Osteocyte (in vitro differentiated cells): ENCODE measurements at places on chromosomes 4 and X. TPM values are rescaled to one million over a fixed set of nuclear protein-coding genes. Genes with fewer than 3 reads are reported as not detected.

The CXCL6 gene
- total RNA-seq: 35.3 and 37.6 TPM in 2 replicates

The HSFX3 gene
- total RNA-seq: not detected in 2 replicates

The CENPVL1 gene
- total RNA-seq: not detected in 2 replicates

The AR gene
- total RNA-seq: 10.2 and 10.4 TPM in 2 replicates

The CSAG3 gene
- not detected in 2 replicates for total RNA-seq

The ASIC5 gene
- not detected in 2 replicates for total RNA-seq

The SPANXA2 gene
- not detected in 2 replicates for total RNA-seq

GRCh38 chr4:152778656-152779512 is 646 bp downstream of the TIGD4 start:
- DNase-seq: no peak
- peak overlapping the region; percentile 99 for H3K4me3 ChIP-seq
- H3K27ac ChIP-seq: peak overlapping the region; percentile 100
- peaks cover 29% of the 10 kb centered on the region for H3K4me1 ChIP-seq

- H3K27me3 ChIP-seq: no peaks in the 10 kb centered on the region
- peak overlapping the region; percentile 11 for H3K27ac ChIP-seq
- H3K4me3 ChIP-seq: no peak overlapping the region
- no peak for DNase-seq
- peaks cover 27% of the 10 kb centered on the region for H3K4me1 ChIP-seq
Observed at GRCh38 chr4:138540056-138540800, 298.1 kb upstream of the SLC7A11 start.

- no peak for DNase-seq
- no peaks in the 10 kb centered on the region for H3K4me1 ChIP-seq
Observed at GRCh38 chrX:56932653-56933339, 62.5 kb downstream of the SPIN3 start.

DNA sequence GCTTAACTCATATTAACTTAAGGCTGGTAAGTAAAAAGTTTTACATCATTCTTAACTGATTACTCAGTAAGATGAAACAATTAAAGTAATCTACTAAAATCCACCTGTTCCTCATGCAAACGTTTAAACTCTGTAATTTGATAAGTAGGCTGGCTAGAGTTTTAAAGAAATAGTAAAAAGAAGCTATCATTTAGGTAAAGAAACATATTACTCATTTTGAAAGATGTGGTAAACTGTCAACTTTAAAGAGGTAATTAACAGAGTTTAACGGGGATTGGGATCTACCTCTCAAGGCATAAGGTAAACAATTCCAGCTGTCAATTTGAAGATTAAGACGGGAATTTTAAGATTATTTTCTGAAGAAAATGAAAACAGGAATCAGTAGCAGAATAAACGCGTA is 9.8 kb downstream of the GNPDA2 start:
- no peaks in the 10 kb centered on the region for H3K4me1 ChIP-seq
- no peak overlapping the region for H3K4me3 ChIP-seq
- no peaks in the 10 kb centered on the region for H3K27me3 ChIP-seq
- no peak overlapping the region for H3K27ac ChIP-seq
- H3K36me3 ChIP-seq: peaks cover 13% of the 10 kb centered on the region

- no peak overlapping the region for H3K27ac ChIP-seq
- H3K36me3 ChIP-seq: no peaks in the 10 kb centered on the region
- H3K4me3 ChIP-seq: no peak overlapping the region
- H3K27me3 ChIP-seq: no peaks in the 10 kb centered on the region
- H3K4me1 ChIP-seq: peaks cover 42% of the 10 kb centered on the region
Observed at GRCh38 chrX:98607739-98608138, 1724.0 kb downstream of the RPA4 start.

DNA sequence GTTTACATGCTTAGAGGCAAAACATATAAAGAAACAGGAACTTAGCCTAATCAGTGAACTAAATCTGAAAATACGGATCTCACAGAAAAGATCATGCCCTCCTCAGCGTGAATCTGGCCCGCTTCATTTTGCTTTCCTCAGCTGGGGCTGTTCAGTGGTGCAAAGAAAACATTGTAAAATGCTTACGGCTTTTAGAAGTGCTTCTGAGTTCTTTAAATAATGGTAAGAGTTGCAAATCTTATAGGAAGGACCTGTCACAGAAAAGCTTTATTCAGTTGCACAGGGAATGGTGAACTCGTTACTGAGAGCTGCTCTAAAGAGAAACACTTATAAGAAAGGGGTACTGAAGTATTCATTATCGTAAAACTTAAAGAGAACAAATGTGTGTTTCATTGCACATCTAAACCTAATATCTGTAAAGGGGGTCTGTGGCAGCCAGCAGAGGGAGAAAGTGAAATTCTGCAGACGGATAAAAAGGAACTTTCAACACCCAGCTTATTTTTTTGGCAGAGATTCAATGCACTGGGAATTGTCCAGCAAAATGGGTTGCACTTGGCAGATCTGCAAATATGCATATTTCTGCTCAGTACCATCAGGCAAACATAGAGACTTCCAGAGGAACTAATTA is 139.2 kb upstream of the ANK2 start:
- peaks cover 14% of the 10 kb centered on the region for H3K4me1 ChIP-seq
- no peaks in the 10 kb centered on the region for H3K27me3 ChIP-seq
- no peak for DNase-seq
- H3K4me3 ChIP-seq: peak overlapping the region; percentile 60
- peak overlapping the region; percentile 16 for H3K27ac ChIP-seq

- no peak for DNase-seq
- H3K4me3 ChIP-seq: no peak overlapping the region
- no peaks in the 10 kb centered on the region for H3K36me3 ChIP-seq
- H3K4me1 ChIP-seq: no peaks in the 10 kb centered on the region
- H3K27ac ChIP-seq: no peak overlapping the region
- H3K27me3 ChIP-seq: no peaks in the 10 kb centered on the region
Observed at GRCh38 chrX:65821721-65822496, 154.5 kb downstream of the MSN start.

GRCh38 chrX:2550328-2551020 is 49.7 kb upstream of the DHRSX start:
- peak overlapping the region; percentile 23 for H3K27ac ChIP-seq
- peaks cover 53% of the 10 kb centered on the region for H3K4me1 ChIP-seq
- peaks cover 3% of the 10 kb centered on the region for H3K36me3 ChIP-seq

- no peak overlapping the region for H3K4me3 ChIP-seq
- no peak overlapping the region for H3K27ac ChIP-seq
- peaks cover 72% of the 10 kb centered on the region for H3K36me3 ChIP-seq
- no peaks in the 10 kb centered on the region for H3K27me3 ChIP-seq
Observed at GRCh38 chr4:513327-513726, 14.3 kb downstream of the PIGG start.

DNA sequence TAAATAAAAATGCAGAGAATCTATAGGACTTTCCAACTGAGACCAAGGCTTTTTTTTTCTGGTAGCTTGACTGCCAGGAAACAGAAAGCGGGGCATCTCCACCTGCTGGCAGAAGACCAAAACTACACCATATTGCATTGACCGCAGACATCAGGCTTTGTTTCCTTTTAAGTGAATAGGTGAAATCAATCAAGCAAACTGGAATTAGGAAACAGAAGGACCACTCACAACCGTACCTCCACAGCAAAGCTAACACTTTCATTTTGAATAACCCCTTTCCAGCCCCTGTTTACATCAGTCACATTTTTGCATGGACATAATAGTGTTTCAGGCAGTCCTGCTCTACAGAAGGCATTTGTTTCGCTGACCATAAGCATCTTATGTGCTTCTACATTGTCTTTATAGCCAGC is 218.2 kb downstream of the IDS start:
- no peak overlapping the region for H3K4me3 ChIP-seq
- H3K4me1 ChIP-seq: no peaks in the 10 kb centered on the region
- H3K27me3 ChIP-seq: no peaks in the 10 kb centered on the region
- DNase-seq: no peak
- no peaks in the 10 kb centered on the region for H3K36me3 ChIP-seq

GRCh38 chrX:139890991-139891700 is 41.7 kb downstream of the ATP11C start:
- no peak overlapping the region for H3K4me3 ChIP-seq
- no peaks in the 10 kb centered on the region for H3K36me3 ChIP-seq
- DNase-seq: no peak
- H3K4me1 ChIP-seq: peaks cover 16% of the 10 kb centered on the region
- H3K27me3 ChIP-seq: no peaks in the 10 kb centered on the region

GRCh38 chrX:750263-750662 is 119.7 kb downstream of the SHOX start:
- no peak for DNase-seq
- H3K27me3 ChIP-seq: no peaks in the 10 kb centered on the region
- no peaks in the 10 kb centered on the region for H3K4me1 ChIP-seq
- no peak overlapping the region for H3K27ac ChIP-seq

DNA sequence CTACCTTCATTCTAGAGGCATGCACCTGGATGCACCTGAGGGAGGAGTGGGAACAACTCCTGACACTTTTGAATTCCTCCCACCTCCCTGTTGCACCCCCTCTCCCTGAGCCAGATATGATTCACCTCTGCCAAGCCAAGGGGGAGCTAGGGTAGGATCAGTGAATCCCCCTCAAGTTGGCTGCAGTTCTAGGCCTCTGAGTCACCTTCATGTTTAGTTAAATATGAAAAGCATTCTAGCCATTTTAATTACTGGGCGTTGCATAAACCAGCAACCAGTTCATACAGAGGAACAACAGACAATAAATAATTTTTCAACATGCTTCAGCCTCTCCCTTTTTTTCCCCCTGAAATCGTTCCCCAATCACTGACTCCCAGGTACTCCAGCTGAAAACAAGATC is 1440.2 kb downstream of the ADGRL3 start:
- H3K4me1 ChIP-seq: no peaks in the 10 kb centered on the region
- peaks cover 10% of the 10 kb centered on the region for H3K27me3 ChIP-seq
- no peak for DNase-seq
- no peak overlapping the region for H3K4me3 ChIP-seq
- H3K27ac ChIP-seq: no peak overlapping the region

GRCh38 chrX:154804957-154805695 is at the start of gene MPP1:
MPP1 (minus strand) TSS chrX:154805485; CDS start chrX:154805373, 112 bp downstream.
- H3K36me3 ChIP-seq: no peaks in the 10 kb centered on the region
- peaks cover 15% of the 10 kb centered on the region for H3K4me1 ChIP-seq
- H3K27me3 ChIP-seq: peaks cover 6% of the 10 kb centered on the region
- H3K27ac ChIP-seq: peak within 1 kb of the TSS; percentile 56
- DNase-seq: peak; percentile 87

DNA sequence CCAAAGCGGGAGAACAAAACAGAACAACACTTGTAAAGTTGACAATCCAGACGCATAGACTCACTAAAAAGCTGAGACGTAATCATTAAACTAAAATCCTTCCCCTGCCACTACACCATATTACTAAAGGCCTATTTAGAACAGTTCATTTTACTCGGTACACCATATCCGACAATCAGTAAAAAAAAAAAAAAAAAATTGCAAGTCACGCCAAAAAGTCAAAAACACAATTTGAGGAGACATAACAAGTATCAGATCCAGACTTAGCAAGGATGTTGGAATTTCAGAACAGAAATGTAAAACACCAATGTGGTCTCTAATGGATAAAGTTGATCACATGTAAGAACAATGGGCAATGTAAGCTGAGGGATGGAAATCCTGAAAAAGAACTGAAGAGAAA is 1899.4 kb downstream of the STIM2 start:
- H3K27me3 ChIP-seq: no peaks in the 10 kb centered on the region
- no peaks in the 10 kb centered on the region for H3K4me1 ChIP-seq
- H3K4me3 ChIP-seq: no peak overlapping the region
- no peak for DNase-seq

GRCh38 chr4:89954906-89955695 is 60.4 kb downstream of the MMRN1 start:
- H3K27me3 ChIP-seq: no peaks in the 10 kb centered on the region
- no peak for DNase-seq
- no peaks in the 10 kb centered on the region for H3K4me1 ChIP-seq
- no peak overlapping the region for H3K27ac ChIP-seq
- H3K4me3 ChIP-seq: no peak overlapping the region
- no peaks in the 10 kb centered on the region for H3K36me3 ChIP-seq

- H3K36me3 ChIP-seq: no peaks in the 10 kb centered on the region
- H3K27me3 ChIP-seq: no peaks in the 10 kb centered on the region
- H3K27ac ChIP-seq: no peak overlapping the region
- DNase-seq: no peak
- peaks cover 4% of the 10 kb centered on the region for H3K4me1 ChIP-seq
Observed at GRCh38 chrX:149004936-149005335, 500.2 kb downstream of the IDS start.

DNA sequence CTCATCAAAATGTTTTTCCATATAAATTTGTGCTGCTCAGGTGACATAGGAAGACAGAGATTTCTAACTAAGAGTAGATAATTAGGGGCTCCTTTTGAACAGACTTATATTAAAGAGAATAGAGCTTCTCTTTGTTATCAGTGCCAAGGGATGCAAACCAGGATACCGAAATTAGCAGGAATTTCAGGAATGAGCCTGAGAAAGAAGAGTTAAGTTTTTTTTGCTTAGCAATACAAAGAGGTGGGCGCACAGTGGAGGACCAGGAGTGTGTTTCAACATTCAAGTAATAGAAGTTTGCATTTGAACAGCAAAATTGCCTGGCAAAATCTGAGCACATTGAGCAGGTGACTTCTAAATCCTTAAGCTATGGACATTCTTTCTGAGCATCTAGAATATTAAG is 541.3 kb downstream of the GBA3 start:
- DNase-seq: no peak
- H3K27ac ChIP-seq: no peak overlapping the region
- no peaks in the 10 kb centered on the region for H3K36me3 ChIP-seq
- no peak overlapping the region for H3K4me3 ChIP-seq
- H3K27me3 ChIP-seq: peaks cover 3% of the 10 kb centered on the region
- H3K4me1 ChIP-seq: no peaks in the 10 kb centered on the region

DNA sequence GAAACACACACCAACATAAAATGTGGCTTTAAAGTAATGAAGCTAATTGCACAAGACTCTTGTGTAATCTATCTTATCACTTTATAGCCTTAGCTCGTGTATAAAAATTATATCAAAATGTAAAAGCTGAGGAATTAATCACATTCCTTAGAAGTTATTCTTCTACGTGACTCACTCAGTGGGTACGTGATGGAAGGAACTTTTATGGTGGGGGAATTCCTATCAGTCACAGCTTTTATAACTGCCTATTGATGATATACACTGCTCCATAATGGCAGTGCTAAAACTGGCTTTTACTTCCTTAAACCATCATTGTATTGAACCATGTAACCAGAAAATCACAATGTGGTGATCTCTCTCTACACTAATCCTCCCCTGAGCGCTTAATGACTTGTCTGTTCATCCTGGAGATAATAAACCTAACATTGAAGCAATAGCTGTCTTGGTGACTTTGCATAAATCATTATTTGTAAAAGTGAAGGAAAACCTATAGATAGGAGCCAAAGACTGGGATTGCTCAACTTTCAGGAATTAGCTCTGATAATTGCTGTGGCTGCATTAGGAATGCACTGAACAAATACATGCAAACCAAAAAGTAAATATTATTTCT is 276.7 kb downstream of the GBA3 start:
- no peaks in the 10 kb centered on the region for H3K36me3 ChIP-seq
- H3K4me3 ChIP-seq: no peak overlapping the region
- H3K4me1 ChIP-seq: peaks cover 21% of the 10 kb centered on the region
- no peak overlapping the region for H3K27ac ChIP-seq
- H3K27me3 ChIP-seq: peaks cover 3% of the 10 kb centered on the region
- DNase-seq: no peak
